ENCODE measurements at places on chromosomes 5 and 9.

- no peak for DNase-seq
These were observed 32.7 kb downstream of the MORN5 start for GRCh38 chr9:122192261-122192875.

GRCh38 chr5:159884917-159885620, 31.2 kb upstream of the ADRA1B start:
- DNase-seq, result no peak

- DNase-seq, result no peak
These were observed 51.1 kb downstream of the GCNT1 start for GRCh38 chr9:76510041-76510440.

GRCh38 chr5:113110117-113110516, 133.5 kb downstream of the DCP2 start:
- no peak for DNase-seq

GRCh38 chr9:109164042-109164441, 3.0 kb downstream of the FRRS1L start:
- DNase-seq, result no peak

All from esophagus squamous epithelium (tissue), 5 donors.